ENCODE measurements at places on chromosomes 12 and 14. TPM values are rescaled to one million over a fixed set of nuclear protein-coding genes. Genes with fewer than 3 reads are reported as not detected.

Gene NR1H4
- total RNA-seq, result 0.34 TPM

Gene EML1
- 11.3 TPM for total RNA-seq

Gene RITA1
- 30.3 TPM for total RNA-seq

Gene KRT77
- total RNA-seq, result not detected

Gene KRT78
- total RNA-seq, result not detected

Gene PIANP
- total RNA-seq, result 0.74 TPM

Gene NOS1
- not detected for total RNA-seq

Gene KLHDC1
- total RNA-seq, result 0.30 TPM

Gene PIK3C2G
- total RNA-seq, result not detected

Gene VDR
- 3.5 TPM for total RNA-seq

Gene FOXN4
- total RNA-seq, result not detected

Gene CELA1
- total RNA-seq, result not detected

Gene ALG10B
- 2.0 TPM for total RNA-seq

Gene ZFHX2
- 0.17 TPM for total RNA-seq
